ENCODE measurements at places on chromosomes 16 and 17.

- no peak for DNase-seq
Observed at GRCh38 chr17:5282642-5283217, 646 bp downstream of the RABEP1 start.

- no peak for DNase-seq
Observed at GRCh38 chr16:89845417-89845816, 17.1 kb downstream of the SPIRE2 start.

GRCh38 chr16:27974896-27975540, 88.5 kb downstream of the GSG1L start:
- no peak for DNase-seq

DNA sequence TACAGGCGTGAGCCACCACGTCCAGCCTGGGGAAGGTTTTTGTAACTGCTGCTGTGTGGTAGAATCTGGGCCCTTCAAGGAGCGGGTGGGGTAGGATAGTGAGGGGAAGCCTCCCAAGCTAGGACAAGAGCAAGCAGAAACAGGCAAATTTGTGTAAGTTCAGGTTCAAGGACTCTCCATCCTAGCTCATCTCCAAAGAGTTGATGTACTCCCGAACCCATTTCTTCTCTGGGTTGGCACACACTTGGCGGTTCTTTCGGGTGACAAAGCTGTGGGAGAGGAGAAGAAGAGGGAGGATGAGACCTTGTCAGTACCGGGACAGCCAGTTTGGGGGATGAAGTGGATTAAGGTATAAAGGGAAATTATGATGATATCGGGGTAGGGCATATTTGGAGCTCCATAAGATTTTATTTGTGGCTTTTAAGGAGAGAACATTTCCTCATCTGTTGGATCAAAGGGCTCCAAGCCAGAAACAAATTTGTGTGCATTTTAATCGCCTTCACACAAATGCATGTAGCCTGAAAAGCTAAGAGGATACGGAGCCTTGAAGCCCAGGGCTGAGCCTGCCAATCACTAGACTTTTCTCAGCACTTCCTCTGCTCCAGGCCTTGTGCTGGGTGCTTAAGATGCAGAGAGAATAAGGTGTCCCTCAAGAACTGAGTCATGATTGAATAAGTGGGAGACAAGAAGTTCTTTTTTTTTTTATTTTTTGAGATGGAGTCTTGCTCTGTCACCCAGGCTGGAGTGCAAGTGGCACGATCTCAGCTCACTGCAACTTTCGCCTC, 3.7 kb upstream of the HEATR9 start:
- DNase-seq: no peak

DNA sequence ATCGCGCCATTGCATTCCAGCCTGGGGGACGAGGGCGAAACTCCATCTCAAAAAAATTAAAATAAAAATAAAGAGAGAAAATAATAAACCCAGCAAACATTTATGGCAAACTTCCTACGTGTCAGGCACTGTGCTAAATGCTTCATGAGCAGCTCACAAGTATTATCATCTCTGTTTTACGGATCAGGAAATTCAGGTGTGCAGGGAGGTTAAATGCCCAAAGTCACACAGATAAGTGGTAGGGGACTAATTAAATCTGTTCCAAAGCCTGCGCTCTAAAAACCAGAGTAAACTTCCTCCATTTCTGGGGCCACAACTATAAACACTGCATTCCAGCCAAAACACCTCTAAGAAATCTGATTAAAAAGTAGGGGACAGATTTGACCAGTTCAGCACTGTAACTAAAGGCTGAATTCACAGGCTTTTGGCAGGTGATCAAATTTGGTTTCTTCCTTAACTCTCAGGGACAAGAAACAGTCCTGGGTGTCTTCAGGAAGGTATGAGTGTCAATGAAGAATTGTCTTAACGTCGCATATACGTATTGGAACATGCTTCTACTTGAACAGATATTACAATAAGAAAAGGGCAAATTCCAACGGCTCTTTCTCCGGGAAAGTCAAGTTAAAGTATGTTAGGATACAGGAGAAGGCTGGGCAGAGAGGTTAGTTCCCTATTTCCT, 996 bp downstream of the STRADA start:
- no peak for DNase-seq

Data from fibroblast of skin of right quadriceps (primary cell).